Activated CD4-positive, alpha-beta T cell treated with anti-CD3 and anti-CD28 coated beads, Interleukin-2, amount 50 U/mL, for 1 hour (primary cell): ENCODE measurements at places on chromosomes 1 and 21.

GRCh38 chr1:232868793-232869491 lies 63.7 kb downstream of the MAP10 start:
- DNase-seq = no peak

DNA sequence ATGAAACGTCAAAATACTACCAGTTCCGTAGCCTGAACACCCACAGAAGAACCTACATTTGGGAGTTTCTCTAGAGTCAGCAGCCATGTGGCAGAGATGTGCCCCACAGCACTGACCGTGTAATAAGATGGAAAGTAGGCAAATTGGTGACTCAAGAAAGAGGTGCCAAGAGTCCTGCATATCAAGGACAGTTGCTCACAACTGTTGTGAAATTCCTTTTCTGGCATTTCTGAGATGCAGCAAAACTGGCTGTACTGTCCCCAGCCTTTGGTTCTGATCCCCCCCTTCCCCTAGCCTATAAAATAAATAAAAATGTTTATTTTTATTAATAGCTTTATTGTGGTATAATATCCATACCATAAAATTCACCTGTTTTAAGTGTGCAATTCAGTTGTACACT lies 324.0 kb downstream of the PCP4 start:
- DNase-seq = no peak

- DNase-seq = no peak
Observed at GRCh38 chr1:14606632-14607031, 8.1 kb downstream of the KAZN start.

GRCh38 chr1:80534606-80535360 lies 1266.0 kb upstream of the ADGRL2 start:
- no peak for DNase-seq

GRCh38 chr1:27015260-27015659 lies 2.6 kb upstream of the TENT5B start:
- no peak for DNase-seq

DNA sequence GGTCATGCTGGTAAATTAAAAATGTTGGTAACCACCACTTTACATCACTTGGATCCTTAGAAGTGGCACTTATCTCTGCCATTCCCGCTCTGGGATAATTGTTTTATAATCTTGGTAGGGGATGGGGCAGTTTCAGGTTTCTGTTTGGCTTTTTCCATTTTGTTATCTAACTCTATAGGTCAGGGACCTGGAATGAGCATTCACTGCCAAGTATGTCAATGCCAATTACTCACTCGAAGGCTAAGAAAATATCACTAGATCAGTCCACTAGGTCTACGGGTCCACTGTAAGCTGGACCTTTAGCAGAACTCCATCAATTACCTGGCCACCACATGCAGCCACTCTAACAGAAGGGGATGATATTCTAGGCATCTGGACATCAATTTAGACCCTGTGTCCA lies 4.5 kb upstream of the DIP2A start:
- no peak for DNase-seq

- DNase-seq = no peak
Observed at GRCh38 chr1:47174656-47175020, 15.2 kb downstream of the PDZK1IP1 start.

DNA sequence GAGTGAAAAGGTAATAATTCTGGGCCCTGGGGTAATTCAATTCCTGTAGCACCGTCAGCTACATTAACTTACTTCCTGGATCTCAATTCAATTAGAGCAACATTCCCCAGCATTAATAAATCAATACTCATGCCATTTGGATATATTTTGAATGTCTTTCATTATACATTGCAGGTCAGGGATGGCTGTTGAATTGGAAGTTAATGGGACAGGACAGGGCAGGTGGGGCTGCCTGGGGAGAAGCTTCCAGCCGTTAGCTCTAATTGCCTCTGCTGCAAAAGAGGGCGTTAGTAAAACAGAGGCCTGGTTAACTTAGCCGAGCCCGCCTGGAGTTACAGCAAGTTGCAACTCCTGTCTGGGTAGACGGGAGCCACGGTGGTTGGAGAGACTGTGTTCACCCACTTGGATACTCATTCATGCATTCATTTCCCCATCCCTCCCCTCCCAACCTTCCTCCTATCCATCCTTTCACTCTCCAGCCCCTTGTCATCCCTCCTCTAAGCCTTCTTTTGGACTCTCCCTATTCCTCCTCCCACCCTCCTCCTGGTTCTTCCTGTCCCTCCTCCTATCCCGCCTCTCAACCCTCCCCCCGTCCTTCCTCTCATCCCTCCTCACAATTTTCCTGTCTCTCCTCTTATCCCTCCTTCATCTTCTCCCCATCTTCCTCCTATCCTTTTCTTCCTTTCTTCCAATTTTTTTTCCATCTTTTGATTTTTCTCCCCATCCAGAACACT lies 137.6 kb upstream of the RUNX3 start:
- DNase-seq = no peak

DNA sequence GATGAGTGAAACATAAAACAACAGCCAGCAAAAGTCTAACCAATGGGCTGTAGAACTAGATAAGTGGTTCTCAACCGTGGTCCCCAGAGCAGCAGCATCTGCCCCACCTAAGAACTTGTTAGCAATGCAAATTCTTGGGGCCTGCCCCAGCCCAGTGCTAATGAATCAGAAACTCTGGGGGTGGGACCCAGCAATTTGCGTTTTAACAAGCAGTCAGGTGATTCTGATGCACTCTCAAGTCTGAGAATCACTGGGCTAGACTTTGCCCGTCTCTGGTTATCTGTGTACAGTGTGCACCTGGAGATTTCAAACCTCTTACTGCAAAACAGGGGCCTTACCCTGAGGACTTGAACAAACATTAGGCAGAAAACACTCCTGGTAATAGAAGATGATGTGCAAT lies 66.5 kb downstream of the PLXNA2 start:
- no peak for DNase-seq

- peak; percentile 44 for DNase-seq
Observed at GRCh38 chr1:226870401-226871279, at the start of gene PSEN2. Gene PSEN2 (plus strand): TSS chr1:226870616. CDS start chr1:226881908, 11,292 bp downstream.

DNA sequence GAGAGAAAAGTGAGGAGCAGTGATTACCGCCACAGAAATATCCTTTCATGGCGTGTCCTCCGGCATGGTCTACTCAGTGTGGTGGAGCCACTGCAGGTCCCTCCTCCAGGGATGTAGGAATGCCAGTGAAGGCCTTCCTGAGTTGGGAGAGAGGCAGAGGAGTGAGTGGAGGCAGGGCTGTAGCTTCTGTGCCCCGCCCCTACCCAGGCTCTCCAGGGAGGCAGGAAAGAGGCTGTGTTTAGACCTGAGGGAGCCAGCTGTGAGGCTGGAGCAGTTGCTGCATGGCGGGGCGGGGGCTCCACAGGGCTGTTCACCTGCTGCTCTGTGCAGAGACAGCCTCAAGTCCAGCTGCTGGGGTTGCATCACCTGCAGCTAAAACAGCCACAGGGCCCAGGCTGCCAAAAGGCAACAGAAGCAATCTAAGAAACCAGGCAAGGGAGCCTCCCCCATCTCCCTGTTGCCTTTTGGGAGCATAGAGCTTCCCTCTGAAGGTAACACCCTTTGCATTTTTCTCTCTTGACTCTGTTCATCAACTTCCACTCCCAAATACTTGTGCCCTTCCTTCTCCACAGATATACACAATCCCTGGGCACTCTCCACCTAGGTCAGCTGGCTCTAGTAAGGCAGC lies 801 bp upstream of the ANXA9 start:
- DNase-seq = no peak

- DNase-seq = no peak
Observed at GRCh38 chr1:93518516-93518915, 70.6 kb downstream of the FNBP1L start.

DNA sequence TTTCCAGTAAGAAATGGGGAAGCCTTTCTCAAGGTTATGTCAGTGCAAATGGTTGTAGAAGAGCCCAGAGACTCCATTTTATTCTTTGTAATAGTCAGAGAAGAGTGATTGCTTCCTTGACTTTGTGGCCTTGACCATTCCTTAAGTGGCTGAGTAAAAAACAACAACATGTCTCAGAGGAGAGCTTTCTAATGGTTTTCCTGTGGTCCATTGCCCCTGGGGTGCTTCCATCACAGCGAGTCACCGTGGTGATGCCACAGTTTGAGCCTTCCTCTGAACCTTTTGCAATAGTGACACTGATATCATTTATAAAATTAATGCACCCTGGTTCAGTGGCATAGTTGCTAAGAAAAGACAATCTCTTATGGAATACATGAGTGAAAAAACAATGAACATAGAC lies 38.6 kb downstream of the PAPPA2 start:
- DNase-seq = no peak

DNA sequence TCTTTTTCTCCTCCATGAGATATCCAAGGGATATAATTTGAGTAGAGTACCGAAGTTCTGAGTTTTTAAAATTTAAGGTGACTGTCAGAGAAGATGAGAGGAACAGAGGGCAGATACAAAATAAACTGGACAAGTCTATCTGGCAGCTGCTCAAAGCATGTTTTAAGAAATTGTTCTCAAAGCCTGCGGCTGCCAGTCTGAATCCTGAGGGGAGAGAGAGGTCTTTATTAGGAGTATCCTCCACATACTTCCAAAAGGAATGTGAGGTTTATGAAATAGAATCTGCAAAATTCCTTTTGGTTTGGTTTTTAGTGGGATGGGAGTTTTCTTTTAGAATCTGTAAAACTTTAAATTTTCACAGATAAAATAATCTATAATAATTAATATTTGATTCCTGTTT lies 41.3 kb downstream of the TTC13 start:
- no peak for DNase-seq

- no peak for DNase-seq
Observed at GRCh38 chr1:3545363-3546047, 65.8 kb downstream of the MEGF6 start.

GRCh38 chr1:51302746-51303145 lies 27.6 kb downstream of the TTC39A start:
- no peak for DNase-seq

DNA sequence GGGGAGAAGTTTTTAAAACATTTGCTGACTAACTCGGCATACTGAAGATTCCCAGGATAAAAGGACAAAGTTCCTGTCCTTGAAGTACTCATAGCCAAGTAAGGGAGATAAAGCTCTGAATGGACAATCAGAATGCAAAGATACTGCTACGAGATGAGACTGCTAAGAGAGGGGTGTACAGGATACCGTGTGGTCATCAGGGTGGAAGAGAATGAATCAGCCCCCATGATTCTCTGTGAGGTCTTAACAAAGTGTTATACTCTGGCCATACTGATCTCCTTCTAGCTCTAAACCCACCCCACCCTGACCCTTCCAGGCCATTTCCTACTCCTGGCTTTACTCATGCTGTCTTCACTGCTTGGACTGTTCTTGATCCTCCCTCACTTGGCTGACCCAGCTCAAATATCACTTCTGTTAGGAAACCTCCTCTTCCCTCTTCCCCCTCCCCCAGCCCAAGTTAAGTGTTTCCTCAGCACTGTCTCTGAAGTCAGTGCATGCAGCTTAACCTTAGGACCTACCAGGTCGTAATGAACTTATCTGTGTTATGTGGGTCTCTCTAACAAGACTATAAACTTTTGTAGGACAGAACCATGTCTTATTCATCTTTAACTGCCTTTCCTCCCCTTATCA lies 15.8 kb upstream of the MAGOH start:
- DNase-seq = no peak

DNA sequence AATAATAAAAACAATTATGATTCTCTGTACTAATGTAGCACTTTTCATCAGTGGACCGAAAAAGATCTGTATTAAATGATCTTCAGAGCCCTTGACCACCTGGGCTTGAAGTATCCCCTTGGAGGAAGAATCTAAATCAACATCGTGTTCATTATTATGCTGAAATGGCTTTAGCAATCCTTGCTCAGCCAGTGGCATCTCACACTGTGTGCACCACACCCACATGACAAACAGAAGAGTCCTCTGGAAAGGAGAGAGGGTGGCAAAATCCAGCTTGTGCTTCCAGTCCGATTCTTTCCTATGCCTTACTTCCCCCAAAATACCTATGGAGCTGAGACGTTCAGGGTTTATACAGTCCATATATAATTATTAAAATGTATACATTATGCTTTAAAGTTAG lies 318.5 kb upstream of the RUNX1 start:
- DNase-seq = no peak

- peak; percentile 74 for DNase-seq
Observed at GRCh38 chr1:226674892-226675714, 64.0 kb downstream of the ITPKB start.

DNA sequence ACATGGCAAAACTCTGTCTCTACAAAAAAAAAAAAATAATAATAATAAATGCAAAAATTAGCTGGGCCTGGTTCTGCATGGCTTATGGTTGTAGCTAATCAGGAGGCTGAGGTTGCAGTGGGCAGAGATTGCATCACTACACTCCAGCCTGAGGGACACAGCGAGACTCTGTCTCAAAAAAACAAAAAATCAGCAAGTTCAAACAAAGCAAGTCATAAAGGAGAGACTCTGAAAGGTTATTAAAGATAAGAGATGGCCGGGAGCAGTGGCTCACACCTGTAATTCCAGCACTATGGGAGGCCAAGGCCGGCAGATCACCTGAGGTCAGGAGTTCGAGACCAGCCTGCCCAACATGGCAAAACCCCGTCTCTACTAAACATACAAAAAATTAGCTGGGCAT lies 28.8 kb downstream of the COP1 start:
- no peak for DNase-seq

- no peak for DNase-seq
Observed at GRCh38 chr1:237386362-237387143, 344.6 kb downstream of the RYR2 start.

- DNase-seq = no peak
Observed at GRCh38 chr1:55645270-55645669, 430.1 kb upstream of the USP24 start.

GRCh38 chr21:29436143-29436542 lies 137.4 kb downstream of the BACH1 start:
- peak; percentile 30 for DNase-seq

GRCh38 chr1:112881742-112882127 lies 74.3 kb downstream of the SLC16A1 start:
- no peak for DNase-seq

DNA sequence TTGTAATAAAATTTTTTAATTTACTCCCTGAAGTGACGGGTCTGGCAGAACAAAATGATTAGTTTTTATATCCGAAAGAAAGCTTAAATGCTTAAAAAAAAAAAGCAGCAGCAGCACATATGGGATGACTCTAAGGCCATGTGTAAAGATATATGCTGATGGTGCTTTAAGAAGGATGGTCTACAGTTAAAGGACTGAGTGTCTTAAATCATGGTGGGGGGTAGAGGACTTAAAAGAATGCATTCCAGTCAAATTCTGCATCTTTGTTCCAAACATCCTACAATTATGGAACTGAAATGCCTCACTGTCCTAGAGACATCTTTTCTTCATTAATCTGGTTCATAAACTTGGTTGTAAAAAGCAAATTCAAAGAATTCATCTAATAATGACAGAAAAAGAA lies 7.0 kb downstream of the KDM5B start:
- DNase-seq = no peak

DNA sequence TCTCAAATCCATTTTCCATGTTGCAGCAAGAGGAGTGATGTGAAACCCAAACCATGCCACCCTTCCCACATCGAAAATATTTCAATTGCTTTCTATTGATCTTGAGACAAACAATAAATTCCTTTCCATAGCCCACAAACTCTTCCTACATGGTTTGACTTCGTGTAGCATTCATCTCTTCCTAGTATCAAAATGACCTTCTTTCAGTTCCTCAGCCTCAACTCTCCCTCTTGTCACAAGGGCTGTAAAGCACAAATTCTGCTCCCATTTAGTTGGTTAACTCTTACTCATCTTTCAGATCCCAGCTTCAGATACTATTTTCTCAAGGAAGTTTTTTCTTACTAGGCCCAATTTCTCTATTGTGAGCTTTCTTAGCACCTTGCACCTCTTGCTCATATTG lies 99.0 kb downstream of the ZNF281 start:
- DNase-seq = no peak

- DNase-seq = no peak
Observed at GRCh38 chr1:228013131-228013934, 6.5 kb downstream of the WNT3A start.
